ENCODE measurements at places on chromosomes 13 and 19. TPM values are rescaled to one million over a fixed set of nuclear protein-coding genes. Genes with fewer than 3 reads are reported as not detected.

SULT2B1 gene
- total RNA-seq = 0.33 TPM

DACT3 gene
- 18.3 TPM for total RNA-seq

TJP3 gene
- not detected for total RNA-seq

ZNF610 gene
- total RNA-seq = 5.1 TPM

SLAIN1 gene
- 8.0 TPM for total RNA-seq

RSPH6A gene
- total RNA-seq = not detected

SYCN gene
- not detected for total RNA-seq

NDUFA13 gene
- total RNA-seq = 1,029 TPM

ZNF611 gene
- 7.0 TPM for total RNA-seq

PEAK3 gene
- 0.77 TPM for total RNA-seq

ZNF428 gene
- 32.3 TPM for total RNA-seq

Measured in left ventricle myocardium inferior (tissue), 1 donor.